CD4-positive, alpha-beta T cell treated with Interleukin-6 at 100 ng/mL for 8 hours (primary cell): ENCODE measurements at places on chromosomes 7 and 10.

DNA sequence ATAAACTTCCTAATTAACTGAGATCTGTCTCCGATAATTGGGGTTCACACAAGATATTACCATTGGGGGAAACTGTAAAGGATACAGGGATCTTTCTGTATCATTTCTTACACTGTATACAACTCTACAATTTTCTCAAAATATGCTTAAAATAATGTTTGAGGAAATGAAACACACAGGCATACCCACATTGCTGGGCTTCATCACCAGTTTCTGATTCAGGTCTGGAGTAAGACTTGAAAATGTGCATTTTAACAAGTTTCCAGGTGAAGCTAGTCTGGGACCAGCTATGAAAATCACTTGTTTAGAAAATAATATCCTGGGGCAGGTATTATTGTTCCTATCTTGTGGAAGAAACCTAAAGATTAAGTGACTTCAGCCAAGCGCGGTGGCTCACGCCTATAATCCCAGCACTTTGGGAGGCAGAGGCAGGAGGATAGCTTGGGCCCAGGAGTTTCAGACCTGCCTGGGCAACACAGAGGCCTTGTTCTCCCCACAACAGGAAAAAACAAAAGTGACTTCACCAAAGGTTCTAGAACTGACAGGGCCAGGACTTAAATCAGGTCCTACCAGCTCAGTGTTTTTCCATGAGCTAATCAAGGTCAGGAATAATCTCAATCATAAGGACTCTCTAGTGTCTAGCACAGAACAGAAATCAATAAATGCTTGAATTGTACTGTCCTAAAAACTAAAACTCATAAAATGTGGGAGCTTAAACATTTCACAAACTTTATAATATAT is 12.6 kb downstream of the TOMM7 start:
- DNase-seq: no peak

- DNase-seq: no peak
Measured at GRCh38 chr7:141699860-141700259, 2.1 kb downstream of the DENND11 start.

DNA sequence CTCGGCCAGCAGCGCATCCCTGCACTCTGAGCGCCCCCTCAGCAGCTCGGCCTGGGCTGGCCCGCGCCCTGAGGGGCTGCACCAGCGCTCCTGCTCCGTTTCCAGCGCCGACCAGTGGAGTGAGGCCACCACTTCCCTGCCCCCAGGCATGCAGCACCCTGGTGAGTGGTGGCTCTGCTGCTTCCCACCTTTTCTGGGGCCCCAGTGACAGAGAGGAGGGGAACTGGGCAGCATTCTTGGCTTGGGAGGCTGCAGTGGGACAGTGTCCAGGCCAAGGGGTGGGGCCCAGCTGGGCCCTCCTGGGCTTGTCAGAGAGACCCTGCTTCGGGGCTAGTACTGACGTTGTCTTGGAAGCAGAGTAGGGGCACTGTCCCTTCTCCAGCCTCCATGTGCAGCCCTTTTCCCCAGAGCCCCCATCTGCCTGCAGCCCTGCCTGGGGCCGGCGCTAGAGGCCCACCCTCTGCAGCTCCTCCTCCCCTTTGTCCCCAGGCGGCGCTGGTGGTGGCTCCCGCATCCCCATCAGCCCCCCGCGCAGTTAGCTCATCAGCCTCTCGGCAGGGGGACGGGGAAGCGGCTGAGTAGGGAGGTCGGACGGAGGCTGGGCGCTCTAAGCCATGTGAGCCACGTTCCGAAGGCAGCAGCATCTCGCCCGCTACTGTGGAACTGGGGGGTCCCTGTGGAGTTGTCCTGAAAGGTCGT is 29.2 kb downstream of the GBX1 start:
- DNase-seq: no peak

GRCh38 chr10:88281592-88282347 is 301.3 kb downstream of the RNLS start:
- DNase-seq: no peak

DNA sequence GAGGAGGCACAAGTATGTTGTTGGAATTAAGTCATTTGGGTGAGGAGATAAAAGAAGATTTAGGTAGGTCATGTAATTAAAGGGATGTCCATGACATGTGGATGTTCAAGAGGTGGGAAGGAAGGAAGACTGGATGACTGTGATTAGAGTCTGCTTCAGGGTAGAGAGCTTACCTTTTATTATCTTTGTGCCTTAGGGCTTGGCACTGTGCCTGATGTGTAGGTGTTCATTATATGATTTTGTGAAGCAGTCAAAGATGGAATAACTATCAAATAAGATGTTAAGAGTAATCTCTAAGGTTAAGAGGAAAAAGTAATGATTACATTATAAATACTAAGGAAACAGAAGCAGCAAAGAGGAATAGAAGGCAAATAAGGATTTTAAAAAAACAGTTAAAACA is 97.8 kb downstream of the CDK14 start:
- no peak for DNase-seq
